ENCODE measurements at places on chromosomes 16 and 17.
A peak's percentile ranks its signal among the peaks of the same experiment; 100 is the strongest.

- DNase-seq = no peak
Observed at GRCh38 chr16:69187446-69188235, 677 bp downstream of the SNTB2 start.

DNA sequence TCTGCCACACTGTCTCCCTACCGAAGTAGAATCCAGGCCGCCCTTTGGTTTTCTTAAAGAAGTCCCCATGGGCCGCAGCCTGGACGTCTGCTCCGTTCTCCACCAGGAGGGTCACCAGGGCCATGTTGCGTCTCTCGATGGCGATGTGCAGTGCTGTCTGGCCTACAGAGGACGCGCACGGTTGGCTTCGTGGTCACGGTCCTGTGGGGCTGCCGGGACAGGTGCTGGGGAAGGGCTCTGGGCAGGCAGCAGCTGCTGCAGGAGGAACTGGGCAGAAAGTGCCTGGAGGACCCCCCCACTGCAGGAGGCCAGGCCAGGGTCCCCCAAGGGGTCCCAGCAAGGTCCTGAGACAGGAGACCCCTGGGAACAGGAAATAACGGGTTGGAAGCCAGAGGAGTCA lies 19.0 kb downstream of the TRPV1 start:
- DNase-seq = no peak

GRCh38 chr17:5780476-5780875 lies 196.2 kb upstream of the NLRP1 start:
- DNase-seq = peak; percentile 69

DNA sequence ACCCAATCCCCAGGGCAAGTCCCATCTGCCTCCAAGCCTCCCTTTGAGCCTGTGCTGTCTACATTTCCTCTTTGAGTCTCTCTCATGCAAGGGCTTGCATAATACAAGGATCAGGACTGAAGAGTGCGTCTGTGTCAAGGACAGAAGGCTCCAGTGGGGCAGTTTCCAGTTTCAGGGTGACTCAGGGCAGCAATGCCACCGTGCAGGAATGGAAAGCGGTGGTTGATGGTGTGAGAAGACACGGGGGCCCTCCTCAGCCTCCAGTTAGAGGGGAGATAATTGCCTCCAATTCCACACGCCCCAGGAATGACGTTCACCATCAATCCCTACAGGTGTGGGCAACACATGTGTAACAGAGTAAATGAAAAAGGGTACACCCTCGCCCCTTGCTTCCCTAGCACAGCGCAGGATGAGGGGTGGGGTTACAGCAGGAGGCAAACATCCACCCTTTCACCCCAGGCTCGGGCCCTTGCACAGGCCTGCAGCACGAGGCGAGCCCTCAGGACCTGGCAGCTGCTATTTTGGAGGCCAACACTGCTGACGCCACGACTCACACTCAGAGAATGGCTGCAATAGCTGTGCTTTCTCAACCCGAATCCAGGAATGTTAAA lies 24.8 kb upstream of the SLC25A19 start:
- DNase-seq = no peak

- DNase-seq = peak; percentile 65
Observed at GRCh38 chr17:37490638-37491614, 1.2 kb downstream of the DUSP14 start.

DNA sequence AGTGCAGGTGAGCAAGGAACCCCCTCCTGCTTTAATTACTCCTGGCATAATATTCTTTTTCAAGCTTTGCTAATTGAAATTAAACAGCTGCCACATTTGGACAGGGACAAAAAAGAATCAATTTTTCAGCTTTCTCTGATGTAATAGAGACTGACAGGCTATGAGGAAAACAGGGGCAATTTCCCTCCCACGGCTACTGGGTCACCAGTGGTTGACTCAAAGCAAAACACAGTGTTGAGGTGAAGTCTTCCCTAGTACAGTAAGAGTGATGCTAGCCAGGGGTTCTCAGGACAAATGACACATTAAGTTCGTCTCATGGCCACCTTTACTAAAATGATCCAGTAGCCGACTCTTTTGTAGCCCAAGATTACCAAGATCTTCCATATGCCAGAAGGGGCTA lies 38.6 kb upstream of the PMFBP1 start:
- DNase-seq = no peak

- DNase-seq = no peak
Observed at GRCh38 chr17:75589919-75590303, 2.3 kb downstream of the MYO15B start.
